Progenitor cell of endocrine pancreas (in vitro differentiated cells): ENCODE measurements at places on chromosomes 2 and 18. TPM values are rescaled to one million over a fixed set of nuclear protein-coding genes. Genes with fewer than 3 reads are reported as not detected.

The SIX2 gene
- total RNA-seq, result 4.0 and 7.0 TPM in 2 replicates

The CNTNAP5 gene
- 5.3 and 8.9 TPM in 2 replicates for total RNA-seq

The CHRNG gene
- 0.42 TPM in 1 of 2 replicates, not detected in the other for total RNA-seq

The RFX8 gene
- total RNA-seq, result not detected in 2 replicates

The GAREM2 gene
- total RNA-seq, result 10.4 and 12.1 TPM in 2 replicates

DNA sequence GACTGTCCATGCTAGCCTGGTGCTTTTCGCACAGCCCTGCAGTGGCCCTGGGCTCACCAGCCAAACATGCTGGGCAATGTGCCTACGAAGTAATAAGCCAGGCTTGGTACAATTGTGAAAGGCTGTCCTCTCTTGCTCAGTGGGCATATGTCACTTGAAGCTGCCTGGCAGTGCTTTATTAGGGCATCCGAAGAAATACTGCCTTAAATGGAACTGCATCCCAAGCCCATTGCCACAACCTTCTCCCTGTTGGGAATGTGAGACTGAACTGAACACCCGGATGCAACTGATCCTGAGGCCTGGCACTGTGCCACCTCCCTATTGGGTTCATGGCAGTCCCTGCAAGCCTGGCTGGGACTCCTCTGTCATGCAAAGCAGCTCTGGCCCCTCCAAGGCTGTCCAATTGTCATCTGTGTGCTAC lies 15.9 kb downstream of the CAPG start:
- DNase-seq, result no peak

DNA sequence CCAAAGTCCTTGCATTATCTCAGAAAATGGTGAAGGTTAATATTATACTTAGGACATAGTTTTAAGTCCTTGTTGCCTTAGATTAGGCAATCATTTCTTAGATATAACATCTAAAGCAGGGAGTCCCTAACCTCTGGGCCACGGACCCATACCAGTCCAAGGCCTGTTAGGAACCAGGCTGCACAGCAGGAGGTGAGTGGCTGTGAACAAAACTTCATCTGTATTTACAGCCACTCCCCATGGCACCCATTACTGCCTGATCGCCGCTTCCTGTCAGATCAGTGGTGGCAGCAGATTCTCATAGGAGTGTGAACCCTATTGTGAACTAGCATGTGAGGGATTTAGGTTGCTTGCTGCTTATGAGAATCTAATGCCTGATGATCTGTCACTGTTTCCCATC lies 86.5 kb upstream of the MYO3B start:
- DNase-seq, result no peak

DNA sequence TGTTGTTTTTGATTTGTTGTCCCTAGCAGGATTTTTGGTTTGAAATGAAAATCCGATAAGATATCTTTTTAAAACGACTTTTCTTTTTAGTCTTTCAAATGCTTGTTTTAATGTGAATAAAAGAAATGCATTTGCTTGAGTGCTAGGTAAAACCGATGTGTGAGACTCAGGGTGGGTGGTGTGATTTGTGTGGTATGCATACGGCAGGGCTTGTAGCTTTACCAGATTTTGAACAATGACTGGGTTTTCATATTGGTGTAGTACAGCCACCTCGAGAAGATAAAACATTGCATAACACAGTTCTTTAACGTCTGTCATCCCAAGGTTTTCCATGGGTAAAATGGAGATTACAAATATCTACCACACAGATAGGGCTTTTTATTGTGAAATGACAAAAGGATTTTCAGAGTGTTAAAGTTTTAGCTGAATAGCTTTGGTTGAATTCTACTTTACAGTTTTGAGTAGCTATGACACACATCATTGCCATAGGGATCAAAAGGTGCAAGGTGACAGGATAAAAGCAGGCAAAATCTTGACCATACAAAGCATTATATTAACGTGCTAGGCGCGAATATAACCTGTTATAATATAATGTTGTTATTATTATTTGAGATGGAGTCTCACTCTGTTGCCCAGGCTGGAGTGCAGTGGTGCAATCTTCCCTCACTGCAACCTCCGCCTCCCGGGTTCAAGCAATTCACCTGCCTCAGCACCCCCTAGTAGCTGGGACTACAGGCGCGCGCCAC lies 824 bp upstream of the ZNF638 start:
- no peak for DNase-seq

DNA sequence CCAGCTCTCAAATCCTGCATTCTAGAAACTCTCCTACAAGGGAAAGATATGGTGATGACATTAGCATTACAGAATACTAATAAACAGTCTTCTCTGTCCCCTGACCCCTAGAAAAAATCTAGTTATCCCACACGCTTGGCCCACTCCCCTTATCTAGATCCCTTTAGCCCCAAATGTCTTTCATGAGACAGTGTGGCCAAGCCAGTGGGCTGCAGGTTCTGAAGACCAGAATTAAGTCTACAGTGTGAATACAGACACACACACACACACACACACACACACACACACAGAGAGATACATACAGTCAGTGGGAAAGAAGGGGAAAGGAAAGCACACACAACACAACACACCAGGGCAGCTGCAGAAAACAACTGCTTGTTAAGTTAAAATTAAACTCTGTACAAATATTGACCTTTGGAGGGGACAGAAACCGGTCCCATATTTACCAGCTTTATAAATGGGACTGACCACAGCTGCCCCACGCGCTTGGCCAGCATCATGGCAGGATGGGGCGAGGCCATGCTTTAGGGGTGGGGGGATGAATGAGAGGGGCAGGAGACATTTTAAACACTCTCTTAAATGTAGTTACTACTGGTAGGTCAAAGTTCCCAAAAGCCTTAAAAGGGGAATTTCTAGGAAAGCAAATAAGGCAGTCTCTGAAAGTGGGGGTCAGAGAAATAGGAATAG lies 49.1 kb downstream of the NHEJ1 start:
- DNase-seq, result no peak

- DNase-seq, result no peak
Measured at GRCh38 chr2:182300608-182301007, 126.2 kb downstream of the PDE1A start.

DNA sequence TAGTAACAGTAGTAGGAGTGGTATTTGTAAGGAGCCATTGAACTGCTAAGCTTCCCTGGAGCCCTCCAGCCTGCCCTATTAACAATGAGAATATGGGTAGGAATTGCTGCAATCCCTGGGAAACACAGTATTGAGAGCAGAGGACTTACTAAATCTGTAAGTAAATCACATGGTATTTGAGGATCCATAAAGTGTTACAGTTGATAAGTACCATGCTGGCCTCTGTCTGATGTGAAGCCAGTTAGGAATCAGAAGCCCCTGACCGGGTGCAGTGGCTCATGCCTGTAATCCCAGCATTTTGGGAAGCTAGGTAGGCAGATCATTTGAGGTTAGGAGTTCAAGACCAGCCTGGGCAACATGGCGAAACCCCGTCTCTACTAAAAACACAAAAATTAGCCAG lies 224.6 kb downstream of the C1D start:
- no peak for DNase-seq

DNA sequence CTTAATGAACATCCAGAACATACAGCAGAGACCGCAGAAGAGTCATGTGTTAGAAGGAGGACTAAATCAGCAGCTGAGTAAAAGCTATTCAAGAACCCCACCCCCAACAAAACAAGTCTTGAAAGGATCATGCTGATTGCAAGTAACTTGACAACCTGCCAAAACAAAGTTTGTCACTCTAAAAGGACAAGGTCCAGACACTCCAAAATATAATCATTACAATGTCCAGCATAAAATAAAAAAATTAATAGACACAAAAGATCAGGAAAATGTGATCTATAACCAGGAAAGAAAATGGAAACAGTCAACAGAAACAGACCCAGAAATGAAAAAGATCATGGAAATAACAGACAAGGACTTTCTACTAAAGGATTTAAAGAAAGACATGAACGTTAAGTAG lies 28.5 kb downstream of the CCDC88A start:
- DNase-seq, result no peak

DNA sequence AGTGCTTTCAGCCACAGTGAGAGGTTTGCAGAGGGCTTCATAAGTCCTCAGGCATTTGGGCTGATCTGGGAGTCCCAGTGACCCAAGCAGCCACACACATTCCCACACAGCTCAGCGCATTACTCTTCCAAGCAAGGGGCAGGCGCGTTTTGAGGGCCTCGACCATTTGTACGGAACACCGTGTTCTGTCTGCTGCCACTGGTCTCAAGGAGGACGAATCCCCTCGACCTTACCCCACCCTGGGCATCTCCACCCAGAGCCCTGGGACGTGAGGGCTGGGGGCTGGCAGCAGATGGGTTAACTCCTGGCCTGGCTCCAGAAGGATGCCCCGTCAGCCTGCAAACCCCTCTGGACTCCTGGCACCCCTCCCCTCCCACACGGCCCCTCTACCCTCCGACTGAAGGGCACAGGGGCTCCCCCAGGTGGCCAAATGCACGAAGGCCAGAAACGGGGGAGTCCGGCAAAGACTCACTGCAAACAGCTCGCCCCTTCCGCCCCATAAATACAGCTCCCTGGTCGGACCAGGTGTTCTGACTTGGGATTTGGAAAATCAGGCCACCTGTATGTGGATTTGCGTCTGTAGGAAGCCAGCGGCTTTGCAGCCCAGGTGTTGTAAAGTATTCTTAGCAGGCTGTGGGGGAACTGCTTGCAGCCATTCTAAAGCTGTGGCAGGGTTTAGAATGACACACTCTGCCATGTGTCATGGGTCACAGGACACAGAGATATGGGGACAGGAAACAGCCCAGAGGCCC lies 33.6 kb upstream of the PTMA start:
- DNase-seq, result peak; percentile 76

GRCh38 chr2:54285451-54285850 lies 29.4 kb upstream of the TSPYL6 start:
- DNase-seq, result no peak

DNA sequence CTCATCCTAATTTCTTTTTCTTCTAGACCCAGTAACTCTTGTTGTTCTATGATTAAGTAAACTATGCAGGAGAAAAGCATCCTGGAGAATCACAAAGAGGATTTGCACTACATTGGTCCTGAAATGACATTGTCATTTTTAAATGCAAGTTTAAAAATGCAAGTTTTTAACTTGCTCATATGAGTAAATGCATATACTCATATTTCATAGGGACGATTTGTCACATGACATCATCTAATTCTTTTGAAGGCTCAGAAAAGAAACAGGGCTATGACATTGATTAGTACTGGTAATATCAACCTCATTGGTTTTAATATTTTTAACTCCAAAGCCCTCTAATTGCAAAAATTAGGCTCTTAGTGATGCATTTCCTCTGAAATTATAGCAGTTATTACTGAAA lies 324.4 kb downstream of the LRRTM1 start:
- no peak for DNase-seq

- DNase-seq, result no peak
Measured at GRCh38 chr2:62760555-62760954, 55.0 kb downstream of the EHBP1 start.

DNA sequence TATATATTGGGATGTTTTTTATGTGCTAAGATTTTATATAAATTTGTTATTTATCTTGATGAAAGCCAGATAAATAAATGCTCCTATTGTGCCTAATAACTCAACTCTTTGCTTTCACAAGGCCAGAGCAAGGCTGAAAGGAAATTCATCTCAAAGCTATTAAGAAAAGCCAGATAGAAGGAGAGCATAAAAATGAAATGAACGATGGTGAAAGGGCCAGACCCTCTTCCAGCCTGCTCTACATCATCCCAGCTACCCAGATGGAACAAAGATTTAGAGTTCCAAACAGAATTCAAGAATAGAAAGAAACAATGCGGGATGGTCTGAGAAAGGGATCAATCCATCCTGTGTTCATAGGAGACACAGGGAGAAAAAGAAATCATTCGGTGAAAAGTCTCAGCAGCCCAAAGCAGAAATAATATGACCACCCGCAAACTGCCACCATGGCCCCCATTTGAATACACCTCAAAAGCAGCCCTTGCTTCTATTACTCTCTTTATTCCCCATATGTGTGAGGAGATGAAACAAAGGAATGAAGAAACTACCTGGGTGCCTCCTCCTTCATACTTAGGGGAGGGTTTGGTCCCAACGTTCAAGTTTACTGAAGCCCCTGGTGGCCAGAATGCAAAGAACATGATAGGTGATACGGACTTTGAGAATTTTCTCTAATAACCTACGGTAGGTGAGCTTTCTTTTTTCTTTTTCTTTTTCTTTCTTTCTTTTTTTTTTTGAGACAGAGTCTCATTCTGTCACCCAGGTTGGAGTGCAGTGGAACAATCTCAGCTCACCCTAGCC lies 110.1 kb upstream of the FBXO11 start:
- no peak for DNase-seq

- DNase-seq, result no peak
Measured at GRCh38 chr2:122423934-122424333, 668.5 kb downstream of the TSN start.

- DNase-seq, result no peak
Measured at GRCh38 chr2:235270291-235270690, 223.6 kb upstream of the AGAP1 start.

DNA sequence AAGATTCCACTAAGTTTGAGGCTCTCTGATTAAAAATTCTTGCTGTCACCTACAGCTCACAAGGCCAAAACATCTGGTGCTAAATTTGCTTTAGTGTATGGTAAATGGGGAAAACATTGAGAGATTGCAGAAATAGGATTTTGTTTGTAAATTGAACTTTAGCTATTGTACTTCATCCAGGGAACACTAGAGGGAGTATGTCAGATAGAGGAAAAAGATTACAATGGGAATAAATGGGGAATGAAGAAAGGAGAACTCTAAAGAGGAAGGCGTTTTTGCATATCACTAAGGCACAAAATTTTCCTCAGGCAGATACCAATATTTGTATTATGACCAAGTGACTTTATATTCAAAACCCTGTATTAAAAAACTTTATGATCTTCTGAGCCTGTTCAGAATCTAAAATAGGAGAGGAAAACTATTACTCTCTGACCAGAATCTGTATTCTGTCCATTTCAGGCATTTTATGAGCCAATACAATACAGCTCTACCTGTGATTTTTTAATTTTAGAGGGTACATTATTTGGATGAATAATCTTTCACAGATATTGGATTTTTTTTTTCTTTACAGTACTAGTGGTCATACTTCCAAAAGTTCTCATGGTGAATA lies 52.3 kb upstream of the ITGB6 start:
- no peak for DNase-seq

DNA sequence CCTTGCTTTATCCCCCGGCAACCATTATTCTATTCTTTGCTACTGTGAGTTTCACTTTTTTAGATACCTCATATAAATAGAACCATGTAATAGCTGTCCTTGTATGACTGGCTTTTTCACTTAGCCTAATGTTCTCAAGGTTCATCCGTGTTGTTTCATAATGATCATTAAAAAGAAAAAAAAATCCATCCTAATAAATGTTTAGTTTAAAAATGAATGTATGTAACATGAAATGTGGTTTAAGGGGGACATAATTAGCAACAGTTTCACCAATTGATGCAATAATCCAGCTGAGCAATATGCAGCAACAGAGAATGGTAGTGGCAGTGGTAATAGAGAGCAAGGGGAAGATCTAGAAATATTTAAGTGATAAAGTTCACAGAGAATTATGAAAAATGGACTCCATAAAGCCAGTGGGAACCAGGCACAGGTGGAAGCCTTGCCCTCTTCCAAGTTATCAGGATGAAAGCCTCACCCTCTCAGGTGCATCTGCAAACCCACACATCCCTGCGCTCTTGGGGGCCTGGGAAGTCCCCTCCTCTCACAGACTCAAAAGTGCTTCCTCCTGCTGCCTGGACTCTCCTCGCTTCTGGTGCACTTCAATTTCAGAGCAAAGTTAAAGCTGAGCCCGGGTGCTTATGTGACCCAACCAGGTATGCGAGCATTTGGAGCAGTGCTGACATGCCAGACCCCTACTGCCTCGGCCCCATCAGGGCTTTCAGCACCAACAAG lies 1403.3 kb upstream of the SLC39A10 start:
- no peak for DNase-seq

- no peak for DNase-seq
Measured at GRCh38 chr2:35081001-35081621, 1274.5 kb upstream of the CRIM1 start.

GRCh38 chr2:23625726-23626125 lies 240.7 kb downstream of the KLHL29 start:
- no peak for DNase-seq
